ENCODE measurements at places on chromosomes 5 and 9.

DNA sequence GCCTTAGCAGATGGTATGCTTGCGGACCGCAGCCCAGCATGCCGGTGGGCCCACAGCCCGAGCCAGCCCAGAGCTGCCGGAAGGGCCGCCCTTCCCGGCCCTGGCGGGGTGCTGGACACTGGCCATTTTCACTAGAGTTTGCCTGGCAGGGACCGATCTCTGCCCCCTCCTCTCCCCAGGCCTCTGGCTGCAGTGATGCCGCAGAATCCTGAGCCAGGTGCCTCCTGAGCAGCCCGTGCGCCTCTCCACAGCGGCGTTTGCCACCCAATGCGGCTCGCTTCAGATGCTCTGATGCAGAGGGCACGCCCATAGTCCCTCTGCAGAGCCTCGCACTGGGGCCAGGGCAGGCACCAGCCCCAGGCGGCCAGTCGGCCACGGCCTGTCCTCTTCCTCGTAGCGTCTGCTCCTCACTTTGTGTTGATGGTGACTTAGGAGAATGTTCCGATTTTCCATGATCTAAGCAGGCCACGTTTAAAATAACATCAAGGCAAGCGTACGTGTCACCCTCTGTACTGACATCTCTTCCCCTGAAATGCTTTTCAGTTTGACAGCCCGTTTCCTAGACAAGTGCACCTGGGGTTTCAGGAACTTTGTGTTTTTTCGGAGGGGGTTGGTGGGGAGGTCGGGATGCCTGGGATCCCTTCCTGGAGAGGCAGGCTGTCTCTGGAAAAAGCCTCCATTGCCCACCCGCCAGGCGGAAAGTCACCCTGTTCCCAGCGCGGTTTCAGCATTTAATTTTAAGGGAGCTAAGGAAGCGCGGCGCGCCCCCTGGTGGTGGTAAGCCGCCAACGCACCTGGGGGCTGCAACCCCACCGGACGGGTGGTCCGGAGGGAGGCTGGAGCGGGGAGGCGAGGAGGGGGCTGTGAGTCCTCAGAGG lies 29.8 kb upstream of the HMCN2 start:
- DNase-seq, result peak; percentile 72

GRCh38 chr5:129977810-129978209 lies 73.5 kb downstream of the CHSY3 start:
- DNase-seq, result no peak

GRCh38 chr5:142548739-142549275 lies 137.1 kb downstream of the FGF1 start:
- peak; percentile 43 for DNase-seq

DNA sequence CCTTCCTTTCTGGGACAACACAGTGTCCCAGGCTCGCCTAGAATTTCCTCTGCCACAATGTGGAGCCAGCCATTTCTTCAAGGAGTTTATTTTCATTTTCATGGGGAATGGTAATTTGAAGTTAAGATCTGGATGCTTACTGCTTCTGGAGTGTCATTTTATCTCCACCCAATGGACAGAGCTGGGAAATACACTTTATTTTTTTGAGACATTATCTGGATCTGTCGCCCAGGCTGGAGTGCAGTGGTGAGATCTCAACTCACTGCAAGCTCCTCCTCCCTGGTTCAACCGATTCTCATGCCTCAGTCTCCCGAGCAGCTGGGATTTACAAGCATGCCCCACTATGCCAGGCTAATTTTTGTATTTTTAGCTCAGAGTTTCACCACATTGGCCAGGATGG lies 12.7 kb upstream of the THG1L start:
- peak; percentile 69 for DNase-seq

DNA sequence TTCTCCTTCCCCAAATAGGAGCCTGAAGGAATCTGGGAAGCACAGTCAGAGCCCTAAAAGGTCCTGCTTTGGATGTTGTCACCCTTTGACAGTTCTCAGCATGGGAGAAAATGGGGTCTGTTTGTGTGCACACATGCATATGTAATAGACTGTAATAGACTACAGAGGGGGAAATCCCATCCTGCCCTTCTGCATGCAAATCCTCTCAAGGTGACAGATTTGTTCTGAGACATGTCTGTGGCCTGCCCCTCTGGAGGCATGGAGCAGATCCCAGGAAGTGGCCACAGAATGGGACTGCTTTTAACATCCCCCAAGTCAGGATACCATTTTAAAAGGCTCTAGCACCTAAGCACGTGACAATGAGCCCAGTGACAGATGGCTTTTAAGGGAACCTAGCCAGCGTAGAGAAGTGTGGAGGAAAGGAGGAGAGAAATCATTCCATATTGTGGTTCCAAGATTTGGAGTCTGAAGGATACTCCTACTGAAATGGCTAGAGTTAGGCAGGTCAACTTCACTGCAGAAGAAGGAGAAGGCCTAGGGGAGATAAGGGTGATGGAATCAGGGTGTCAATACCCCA lies 483.5 kb downstream of the SPOCK1 start:
- DNase-seq, result no peak

DNA sequence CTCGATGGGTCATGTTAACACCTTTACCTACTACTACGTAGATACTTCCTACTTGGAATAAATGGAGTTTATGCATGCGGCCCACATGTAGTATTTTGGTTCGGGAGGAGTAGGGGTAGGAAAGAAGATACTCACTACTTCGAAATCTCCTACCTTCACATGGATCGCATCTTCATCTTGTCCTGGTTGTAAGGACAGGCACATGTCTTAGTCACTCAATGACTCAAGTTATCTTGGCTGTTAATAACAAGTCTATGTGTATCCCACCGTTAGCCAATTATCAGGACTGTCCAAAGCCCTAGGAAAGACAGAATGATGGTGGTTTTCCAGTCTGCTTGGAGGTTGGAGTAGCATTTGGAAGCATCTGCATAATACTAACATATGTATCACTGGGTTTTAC lies 24.1 kb downstream of the CMYA5 start:
- no peak for DNase-seq

- DNase-seq, result no peak
These were observed 49.7 kb downstream of the CYSTM1 start for GRCh38 chr5:140224658-140225057.

- no peak for DNase-seq
These were observed 3.5 kb upstream of the PHYHD1 start for GRCh38 chr9:128917151-128917849.

- no peak for DNase-seq
These were observed 589.4 kb downstream of the NR2F1-AS1 start for GRCh38 chr5:92991581-92992067.

DNA sequence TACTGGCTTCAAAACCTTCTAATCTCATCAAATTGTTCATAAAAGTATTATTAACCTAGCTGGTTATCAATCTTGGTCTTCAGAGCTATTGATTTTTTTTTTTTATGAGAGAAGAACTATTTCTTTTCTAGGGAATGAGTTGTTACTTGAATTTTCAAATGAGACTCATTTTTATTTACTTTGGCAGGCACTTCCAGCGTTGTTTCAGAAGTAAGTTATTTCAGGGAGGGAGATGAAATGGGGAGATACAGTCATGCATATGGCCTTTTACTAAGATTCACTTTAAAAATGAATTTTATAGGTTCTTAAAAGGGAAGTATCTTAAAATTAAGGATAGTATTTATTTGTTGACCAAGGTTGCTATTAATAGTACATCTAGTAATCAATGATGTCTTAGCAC lies 129.6 kb downstream of the IZUMO3 start:
- no peak for DNase-seq

DNA sequence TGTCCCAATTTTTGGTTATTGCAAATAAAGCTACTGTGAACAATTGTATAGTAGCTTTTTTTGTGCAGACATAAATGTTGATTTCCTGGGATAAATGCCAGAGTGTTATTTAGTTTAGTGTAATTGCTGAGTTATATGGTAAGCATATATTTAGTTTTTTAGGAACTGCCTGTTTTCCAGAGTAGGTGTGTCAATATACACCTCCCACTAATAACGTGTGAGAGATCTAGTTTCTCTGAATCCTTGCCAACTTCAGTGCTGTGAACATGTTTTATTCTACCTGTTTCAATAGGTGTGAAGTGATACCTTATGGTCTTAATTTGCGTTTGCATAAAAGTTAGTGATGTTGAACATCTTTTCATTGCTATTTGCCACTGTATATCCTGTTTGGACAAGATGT lies 9.1 kb upstream of the OR2S2 start:
- no peak for DNase-seq

DNA sequence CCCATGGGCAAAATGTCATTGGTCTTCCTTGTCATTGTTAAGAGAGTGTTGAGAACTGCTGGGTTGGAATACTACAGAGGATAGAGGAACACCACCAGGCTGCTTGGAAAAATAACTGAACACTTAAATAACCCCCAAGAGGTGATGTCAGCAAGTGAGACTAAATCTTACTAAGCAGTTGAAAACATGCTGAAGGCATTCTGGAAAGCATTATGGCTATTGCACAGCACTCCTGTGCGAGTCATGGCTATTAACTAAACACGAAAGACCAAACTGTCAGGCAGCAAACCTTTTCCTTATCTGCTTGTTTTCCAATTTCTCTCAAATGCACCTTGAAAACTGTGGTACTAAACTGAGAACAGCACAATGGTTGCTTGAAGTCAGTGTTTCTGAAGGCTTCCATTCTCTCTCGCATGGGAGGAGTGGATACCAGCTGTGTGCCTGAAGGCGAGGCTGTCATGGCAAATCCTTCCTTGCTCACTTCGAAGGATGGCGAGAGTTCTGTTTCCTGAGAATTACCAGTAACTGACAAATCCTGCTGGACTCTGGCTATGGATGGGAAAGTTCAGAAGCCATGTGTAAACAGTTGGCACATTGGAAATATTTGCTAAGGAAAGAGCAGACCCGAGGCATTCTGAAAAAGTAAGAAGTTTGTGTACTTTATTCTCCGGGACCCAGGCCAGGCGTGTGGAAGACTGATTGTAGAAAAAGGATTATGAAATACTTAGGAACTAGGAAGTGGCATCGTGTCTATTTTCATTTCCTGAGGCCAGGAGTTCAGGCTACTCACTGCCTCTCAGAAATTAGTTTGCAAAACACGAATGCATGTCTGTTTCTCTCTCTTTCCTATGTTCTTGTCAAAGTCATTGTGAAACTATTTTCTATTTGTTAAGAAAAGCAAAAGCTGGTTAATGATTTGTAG lies 182.1 kb downstream of the DMRT2 start:
- no peak for DNase-seq

- no peak for DNase-seq
These were observed 73.8 kb downstream of the JAKMIP2 start for GRCh38 chr5:147708708-147709107.

DNA sequence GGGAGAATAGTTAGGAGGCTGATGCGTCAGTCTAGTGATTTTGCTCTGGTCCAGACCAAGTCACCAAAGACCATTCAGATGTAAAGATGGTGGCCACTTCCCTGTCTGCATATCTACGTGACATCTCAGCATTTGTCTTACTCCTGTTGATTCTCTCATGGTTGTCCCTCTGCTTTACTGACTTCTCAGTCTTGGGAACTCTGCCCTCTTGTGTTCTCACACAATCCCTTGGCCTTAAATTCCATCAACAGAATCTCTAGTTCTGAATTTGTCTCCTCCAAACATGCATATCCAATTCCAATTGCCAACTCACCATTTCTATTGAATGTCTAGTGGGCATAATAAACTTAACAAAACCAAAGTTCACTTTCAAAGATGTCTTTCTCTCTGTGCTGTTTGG lies 147.8 kb downstream of the SLC24A2 start:
- DNase-seq, result no peak

- peak; percentile 36 for DNase-seq
These were observed 22.2 kb upstream of the GLDC start for GRCh38 chr9:6667633-6668280.

DNA sequence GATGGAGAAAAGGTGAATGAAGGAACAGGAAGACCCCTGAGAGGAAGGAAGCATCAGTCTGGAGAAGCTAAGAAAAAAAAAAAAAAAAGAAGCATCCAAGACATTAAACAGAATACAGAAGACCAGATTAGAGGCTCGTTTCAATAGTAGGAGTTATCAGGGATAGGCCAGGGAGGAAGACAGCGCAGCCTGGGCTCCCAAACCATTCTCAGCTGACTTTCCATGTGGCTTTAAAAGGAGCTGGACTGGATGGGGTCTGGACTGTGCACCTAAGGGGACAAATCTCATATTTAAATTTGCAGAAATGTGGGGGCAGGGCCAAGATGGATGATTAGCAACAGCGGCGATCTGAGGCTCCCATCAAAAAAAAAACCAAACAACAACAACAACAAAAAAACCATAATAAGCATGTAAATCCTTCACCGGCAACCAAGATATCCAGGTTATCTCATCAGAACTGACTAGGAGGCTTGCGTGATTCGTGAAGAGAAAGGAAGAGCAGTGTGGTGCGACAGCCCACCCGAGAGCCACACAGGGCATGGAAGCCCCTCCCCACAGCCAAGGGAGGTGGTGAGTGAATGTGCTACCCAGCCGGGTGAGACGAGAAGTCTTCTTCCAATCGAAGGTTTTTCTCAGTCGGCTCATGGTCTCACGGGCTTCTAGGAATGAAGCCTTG lies 114.9 kb upstream of the ADAMTS16 start:
- no peak for DNase-seq

DNA sequence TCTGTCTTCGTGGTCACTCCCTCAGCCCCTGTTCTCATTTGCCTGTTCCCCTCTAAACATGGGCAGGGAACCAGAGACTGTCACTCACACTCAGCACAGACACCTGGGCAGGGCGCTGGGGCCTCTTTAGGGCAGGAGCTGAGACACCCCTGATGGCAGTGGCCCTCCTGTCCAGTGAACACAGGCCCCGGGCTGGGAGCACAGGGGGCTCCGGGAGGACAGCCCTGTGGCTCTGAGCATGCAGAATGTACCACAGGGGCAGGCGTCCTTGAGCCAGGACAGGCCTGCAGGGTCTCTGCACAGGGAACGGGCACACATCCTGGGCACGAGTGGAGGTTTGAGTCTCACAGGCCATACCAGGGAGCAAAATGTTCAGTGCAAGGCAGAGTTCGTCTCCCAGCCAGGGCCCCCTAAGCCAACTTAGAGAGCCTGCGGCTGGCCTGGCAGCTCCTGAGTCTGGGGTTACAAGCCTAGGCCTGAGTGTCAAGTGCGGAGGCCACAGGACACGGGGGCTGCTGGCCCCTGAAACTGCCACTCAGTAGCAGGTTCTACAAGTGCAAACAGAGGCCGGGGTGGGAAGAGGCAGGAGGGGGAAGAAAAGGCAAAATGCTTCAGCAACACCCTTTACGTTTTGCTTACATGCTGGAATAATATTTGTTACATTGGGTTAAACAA lies 55.9 kb upstream of the NKD2 start:
- no peak for DNase-seq

DNA sequence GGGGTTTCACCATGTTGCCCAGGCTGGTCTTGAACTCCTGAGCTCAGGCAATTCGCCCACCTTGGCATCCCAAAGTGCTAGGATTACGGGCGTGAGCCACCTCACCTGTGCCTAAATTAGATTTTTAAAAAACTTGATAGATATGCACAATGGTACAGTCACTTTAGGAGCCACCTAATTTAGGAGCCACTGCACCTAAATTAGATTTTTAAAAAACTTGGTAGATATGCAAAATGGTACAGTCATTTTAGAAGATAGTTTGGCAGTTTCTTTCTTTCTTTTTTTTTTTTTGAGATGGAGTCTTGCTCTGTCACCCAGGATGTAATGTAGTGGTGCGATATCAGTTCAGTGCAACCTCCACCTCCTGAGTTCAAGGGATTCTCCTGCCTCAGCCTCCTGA lies 37.8 kb upstream of the PLPP1 start:
- no peak for DNase-seq

- no peak for DNase-seq
These were observed 135.3 kb downstream of the CETN3 start for GRCh38 chr5:90274216-90274615.

Measured in activated CD4-positive, alpha-beta T cell treated with anti-CD3 and anti-CD28 coated beads, Interleukin-2, Interleukin-6, amounts not matched to agents 100 ng/mL and 50 ng/mL, durations not matched to agents 16 hours and 8 hours (primary cell).